ENCODE measurements at places on chromosomes 12 and 14.

- DNase-seq, result no peak
These were observed at the start of gene SPATS2 for GRCh38 chr12:49367381-49368239. SPATS2 (plus strand) TSS chr12:49367462; CDS start chr12:49461013, 93,551 bp downstream.

GRCh38 chr14:104185916-104186495, 47.6 kb downstream of the KIF26A start:
- no peak for DNase-seq

- no peak for DNase-seq
These were observed 89.3 kb upstream of the ALX1 start for GRCh38 chr12:85190728-85191127.

- DNase-seq, result no peak
These were observed 275.3 kb downstream of the EGLN3 start for GRCh38 chr14:33675415-33676130.

GRCh38 chr12:51890133-51890464, 2.2 kb downstream of the ANKRD33 start:
- DNase-seq, result no peak

DNA sequence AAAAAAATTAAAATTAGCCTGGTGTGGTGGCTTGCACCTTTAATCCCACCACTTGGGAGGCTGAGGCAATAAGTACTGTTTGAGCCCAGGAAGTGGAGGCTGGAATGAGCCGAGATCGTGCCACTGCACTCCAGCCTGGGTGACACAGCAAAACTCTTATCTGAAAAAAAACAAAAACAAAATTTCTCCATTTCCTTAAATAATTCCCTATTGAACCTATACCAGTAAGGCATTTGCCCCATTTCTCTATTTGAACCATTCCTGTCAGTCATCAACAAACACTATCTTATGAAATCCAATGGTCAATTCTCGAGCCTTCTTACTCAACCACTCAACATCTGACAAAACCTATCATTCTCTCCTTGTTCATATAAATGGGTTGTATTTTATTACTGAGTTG, 14.7 kb downstream of the SLC2A14 start:
- DNase-seq, result no peak

- no peak for DNase-seq
These were observed 216.3 kb downstream of the SLC6A15 start for GRCh38 chr12:84696281-84696680.

GRCh38 chr12:70590051-70590450, 47.2 kb downstream of the PTPRB start:
- DNase-seq, result peak; percentile 50

- DNase-seq, result peak; percentile 64
These were observed 14.7 kb downstream of the GPR68 start for GRCh38 chr14:91229743-91230200.

DNA sequence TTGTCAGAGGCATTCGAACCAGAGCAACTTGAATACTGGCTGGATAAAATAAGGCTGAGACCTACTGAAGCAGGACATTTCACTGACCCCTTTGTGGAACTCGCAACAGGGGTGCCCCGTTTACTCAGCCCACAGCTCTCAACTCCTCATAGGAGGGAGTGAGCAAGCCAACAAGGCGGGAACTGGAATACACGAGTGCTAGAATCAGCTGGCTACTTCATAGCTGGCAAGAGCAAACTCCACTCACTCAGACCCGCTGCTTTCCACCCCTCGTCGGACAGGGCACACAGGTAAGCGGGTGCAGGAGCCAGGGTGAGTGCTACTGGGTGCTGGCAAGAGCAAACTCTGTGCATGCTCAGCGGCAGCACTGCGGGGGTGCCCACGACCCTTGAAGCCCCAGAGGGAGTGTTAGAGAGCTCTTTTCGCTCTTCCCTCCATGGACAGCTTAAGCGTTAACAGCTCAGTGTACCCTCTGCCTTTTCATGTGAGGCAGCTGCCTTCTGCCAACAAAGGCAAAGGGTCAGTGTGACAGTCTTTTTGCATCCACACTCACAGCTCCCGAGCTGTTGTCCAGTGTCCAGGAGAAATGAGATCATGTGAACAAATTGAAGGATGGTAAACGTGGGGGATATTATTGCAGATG, 15.7 kb downstream of the CAPZA3 start:
- no peak for DNase-seq

- DNase-seq, result no peak
These were observed 53.0 kb upstream of the USP15 start for GRCh38 chr12:62207248-62207647.

DNA sequence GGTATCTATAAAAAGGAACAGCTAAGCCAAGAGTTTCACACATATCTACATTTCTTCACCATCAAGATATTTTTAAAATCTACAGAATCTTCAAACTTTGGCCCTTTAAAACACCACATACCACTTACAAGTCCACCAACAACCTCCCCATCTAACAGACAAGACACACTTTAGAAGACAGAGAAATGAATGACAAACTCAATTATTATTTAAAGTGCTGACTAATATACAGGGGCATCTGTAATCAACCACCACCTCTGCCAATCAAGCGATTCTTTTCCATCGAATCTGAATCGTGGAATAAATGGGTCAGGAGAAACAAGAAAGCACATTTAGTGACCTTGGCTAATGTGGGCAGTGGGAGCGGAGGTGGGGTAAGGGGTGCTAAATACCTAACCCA, 7.7 kb downstream of the SETD3 start:
- DNase-seq, result no peak

- peak; percentile 2 for DNase-seq
These were observed 14.3 kb upstream of the PAPLN start for GRCh38 chr14:73223049-73223448.

DNA sequence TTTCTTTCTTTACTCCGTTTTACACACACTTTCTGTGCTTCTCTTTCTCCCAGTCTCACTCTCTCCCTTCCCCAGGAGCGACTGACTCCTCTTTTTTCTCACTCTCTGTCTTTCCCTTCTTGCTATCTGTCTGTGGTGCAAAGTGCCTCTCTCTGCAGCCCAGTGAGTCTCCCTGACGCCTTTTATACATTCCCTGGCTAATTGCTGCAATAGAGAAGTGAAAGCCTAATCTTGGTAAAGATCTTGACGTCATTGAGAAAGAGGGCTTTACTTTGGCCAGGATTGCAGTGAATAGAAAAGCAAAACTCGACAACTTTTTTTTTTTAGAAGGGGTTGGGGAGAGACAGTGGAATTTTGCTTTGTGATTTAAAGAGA, 706 bp upstream of the DIO2 start:
- DNase-seq, result no peak

GRCh38 chr14:50792051-50792477, 38.9 kb downstream of the NIN start:
- peak; percentile 61 for DNase-seq

GRCh38 chr14:105387530-105387922, 10.8 kb upstream of the TEX22 start:
- no peak for DNase-seq

DNA sequence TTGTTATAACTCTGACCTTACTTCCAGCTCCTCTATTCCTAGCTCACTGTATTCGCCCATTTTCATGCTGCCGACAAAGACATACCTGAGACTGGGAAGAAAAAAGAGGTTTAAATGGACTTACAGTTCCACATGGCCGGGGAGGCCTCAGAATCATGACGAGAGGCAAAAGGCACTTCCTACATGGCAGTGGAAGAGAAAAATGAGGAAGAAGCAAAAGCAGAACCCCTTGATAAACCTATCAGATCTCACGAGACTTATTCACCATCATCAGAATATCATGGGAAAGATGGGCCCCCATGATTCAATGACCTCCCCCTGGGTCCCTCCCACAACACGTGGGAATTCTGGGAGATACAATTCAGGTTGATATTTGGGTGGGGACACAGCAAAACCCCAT, 14.5 kb upstream of the PHC1 start:
- no peak for DNase-seq

DNA sequence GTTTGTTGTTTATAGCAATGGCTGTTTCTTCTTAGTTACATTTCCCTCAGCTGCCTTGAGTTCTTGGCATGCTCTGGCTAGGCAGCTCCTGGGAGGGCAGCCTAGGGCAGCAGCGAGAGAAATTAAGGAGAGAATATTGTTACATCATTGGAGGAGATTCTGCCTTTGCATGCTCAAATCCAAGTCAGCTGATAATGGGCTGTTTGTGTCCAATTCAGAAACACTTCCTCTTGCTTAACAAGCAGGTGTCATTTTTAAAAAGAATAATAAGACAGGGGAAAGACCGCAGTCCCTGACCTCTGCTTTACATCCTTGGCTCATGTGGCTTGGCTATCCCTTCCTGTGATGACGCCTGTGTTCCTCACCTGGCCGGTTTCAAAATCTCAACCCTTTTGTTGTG, 76.9 kb downstream of the ESR2 start:
- no peak for DNase-seq

GRCh38 chr12:78617683-78618082, 246.9 kb upstream of the SYT1 start:
- DNase-seq, result no peak

- no peak for DNase-seq
These were observed 1.5 kb upstream of the ULK1 start for GRCh38 chr12:131892711-131893604.

DNA sequence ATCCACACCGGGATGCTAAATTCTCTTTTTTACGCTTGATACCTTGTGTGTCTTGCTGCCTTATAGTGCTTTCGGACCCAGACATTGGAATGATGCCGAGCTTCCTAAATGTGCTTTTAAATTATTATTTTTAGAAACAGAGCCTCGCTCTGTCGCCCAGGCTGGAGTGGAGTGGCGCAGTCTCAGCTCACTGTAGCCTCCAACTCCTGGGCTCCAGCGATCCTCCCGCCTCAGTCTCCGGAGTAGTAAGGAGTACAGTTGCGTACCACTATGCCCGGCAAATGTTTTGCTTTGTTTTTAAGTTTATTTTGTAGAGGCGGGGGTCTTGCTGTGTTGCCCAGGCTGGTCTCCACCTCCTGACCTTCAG, 489 bp upstream of the EML5 start:
- DNase-seq, result no peak

DNA sequence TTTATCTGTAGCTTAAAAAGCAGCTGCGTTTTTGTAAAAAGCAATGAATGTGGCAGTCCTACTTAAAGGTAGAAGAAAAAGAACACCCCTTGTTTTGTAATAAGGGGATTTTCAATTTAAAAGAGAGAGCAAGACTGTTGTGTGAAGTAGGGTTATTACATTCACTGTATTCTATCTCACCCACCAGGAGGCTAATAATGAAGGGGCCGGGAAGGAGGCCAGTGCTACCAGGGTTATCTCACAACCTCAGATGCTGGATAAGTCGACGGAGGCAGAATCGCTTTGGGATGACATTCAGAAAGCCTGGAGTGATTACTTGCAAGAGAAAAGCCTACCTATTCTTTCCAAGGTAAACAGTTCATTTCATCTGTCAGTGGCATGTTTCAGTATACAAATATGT, 97.7 kb downstream of the RMST start:
- DNase-seq, result no peak

DNA sequence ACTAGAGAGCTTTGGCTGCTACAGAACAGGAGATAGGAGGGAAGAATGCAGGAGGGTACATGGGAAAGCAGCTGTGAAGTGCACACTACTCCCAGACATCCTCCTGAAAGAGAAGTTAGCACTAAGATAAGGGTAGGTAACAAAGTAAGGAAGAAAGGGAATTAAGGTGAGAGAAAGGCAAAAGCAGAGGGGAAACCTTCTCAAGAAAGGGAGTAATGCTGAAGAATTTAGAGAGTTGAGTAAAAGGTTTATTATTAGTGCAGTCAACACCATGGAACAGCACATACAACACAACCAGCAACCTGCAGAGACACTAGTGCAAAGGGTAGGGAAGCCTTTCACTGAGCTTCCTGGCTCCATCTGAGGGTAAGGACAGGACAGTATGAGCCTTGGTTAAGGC, 15.0 kb upstream of the SMARCC2 start:
- no peak for DNase-seq

DNA sequence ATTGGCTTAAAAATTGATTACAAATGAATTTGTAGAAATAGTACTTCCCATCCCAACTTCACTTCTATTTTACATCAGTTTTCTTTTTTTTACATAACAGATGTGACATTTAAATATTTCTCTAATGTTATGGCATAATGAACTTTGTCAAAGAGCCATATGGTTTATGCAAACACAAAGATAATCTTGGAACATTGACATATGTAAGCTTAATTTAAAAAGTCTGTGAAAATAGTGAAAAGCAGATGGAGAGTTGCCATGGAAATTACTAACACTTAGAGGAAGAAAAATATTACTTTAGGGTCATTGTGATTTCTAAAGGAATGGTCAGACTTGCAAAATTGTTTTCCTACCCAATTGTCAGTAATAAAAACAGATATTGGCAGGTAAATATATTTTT, 232.4 kb downstream of the AEBP2 start:
- DNase-seq, result no peak

GRCh38 chr14:93496856-93497741, 66.4 kb downstream of the UNC79 start:
- no peak for DNase-seq

- DNase-seq, result no peak
These were observed 41.3 kb downstream of the STK38L start for GRCh38 chr12:27285403-27285802.

- no peak for DNase-seq
These were observed 244.1 kb downstream of the BTG1 start for GRCh38 chr12:91901381-91902074.

DNA sequence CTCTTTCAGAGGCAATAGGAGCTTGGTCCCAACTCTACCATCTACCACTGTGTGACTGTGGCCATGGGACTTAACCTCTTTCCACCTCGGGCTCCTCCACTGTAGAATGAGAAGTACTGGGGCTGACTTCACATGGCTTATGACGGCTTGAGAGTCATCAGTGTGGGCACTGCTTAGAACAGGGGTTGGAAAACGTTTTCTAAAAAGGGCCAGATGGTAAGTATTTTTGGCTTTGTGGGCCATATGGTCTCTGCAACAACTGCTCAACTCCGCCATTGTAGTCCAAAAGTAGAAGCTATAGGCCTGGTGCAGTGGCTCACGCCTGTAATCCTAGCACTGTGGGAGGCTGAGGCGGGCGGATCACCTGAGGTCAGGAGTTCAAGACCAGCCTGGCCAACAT, 69.2 kb upstream of the LTA4H start:
- DNase-seq, result no peak

- no peak for DNase-seq
These were observed 41.4 kb downstream of the ATL1 start for GRCh38 chr14:50601394-50601793.

- no peak for DNase-seq
These were observed 12.5 kb downstream of the STYK1 start for GRCh38 chr12:10661338-10661737.

DNA sequence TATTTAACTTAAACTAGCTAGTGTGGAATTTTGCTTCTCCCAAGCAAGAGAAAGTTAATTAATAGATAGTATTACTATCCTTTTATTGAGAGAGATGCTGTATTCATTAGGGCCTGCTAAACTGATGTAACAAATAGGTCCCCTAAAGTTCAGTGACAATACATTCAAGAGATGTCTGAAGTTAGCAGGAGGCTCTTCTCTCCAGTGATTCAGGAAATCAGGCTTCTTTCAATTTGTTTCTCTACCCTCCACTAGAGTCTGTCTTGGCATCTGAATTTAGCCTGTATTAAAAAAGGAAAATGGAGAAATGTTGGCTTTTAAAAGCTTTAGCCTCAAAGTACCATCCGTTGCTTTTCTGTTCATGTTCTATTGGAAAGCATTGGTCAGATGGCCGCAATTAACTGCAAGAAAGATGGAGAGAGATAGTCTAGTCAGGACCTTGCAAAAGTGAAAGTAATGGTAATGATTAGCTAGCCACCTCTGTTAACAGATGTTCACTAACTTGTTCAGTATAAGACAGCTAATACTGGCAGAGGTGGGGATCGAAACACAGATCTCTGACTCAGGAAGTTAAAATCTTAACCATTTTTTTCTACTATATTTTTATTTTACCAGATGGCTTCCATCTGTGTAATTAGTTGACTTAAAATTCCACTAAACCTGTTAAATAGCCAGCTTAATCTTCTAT, 786.8 kb downstream of the TMTC2 start:
- no peak for DNase-seq
